Fibroblast of lung (primary cell): ENCODE measurements at places on chromosomes 5 and 9. TPM values are rescaled to one million over a fixed set of nuclear protein-coding genes. Genes with fewer than 3 reads are reported as not detected.

Gene LCN9
- not detected in 2 replicates for total RNA-seq

Gene ADAMTSL1
- total RNA-seq = 11.6 and 27.9 TPM in 2 replicates

Gene SLC25A2
- total RNA-seq = 0.66 TPM in 1 of 2 replicates, not detected in the other

Gene LHX3
- not detected in 2 replicates for total RNA-seq

Gene TEK
- total RNA-seq = 0.51 and 1.8 TPM in 2 replicates

Gene CARD6
- 12.7 and 14.4 TPM in 2 replicates for total RNA-seq

Gene PCDHA9
- 0.26 and 0.33 TPM in 2 replicates for total RNA-seq
